CD8-positive, alpha-beta memory T cell (primary cell): ENCODE measurements at places on chromosomes 11 and 22. TPM values are rescaled to one million over a fixed set of nuclear protein-coding genes. Genes with fewer than 3 reads are reported as not detected.

GRCh38 chr11:4072668-4073285 is 21.8 kb upstream of the RRM1 start:
- H3K27me3 ChIP-seq: no peaks in the 10 kb centered on the region
- peak; percentile 70 for DNase-seq
- H3K27ac ChIP-seq: no peak overlapping the region
- peaks cover 44% of the 10 kb centered on the region for H3K4me1 ChIP-seq

GRCh38 chr22:17637490-17638181 is 921 bp upstream of the BCL2L13 start:
- no peaks in the 10 kb centered on the region for H3K27me3 ChIP-seq
- H3K4me3 ChIP-seq: peak overlapping the region; percentile 85
- H3K36me3 ChIP-seq: no peaks in the 10 kb centered on the region

- H3K4me3 ChIP-seq: no peak overlapping the region
- no peak for DNase-seq
- H3K36me3 ChIP-seq: no peaks in the 10 kb centered on the region
- no peaks in the 10 kb centered on the region for H3K27me3 ChIP-seq
- H3K27ac ChIP-seq: no peak overlapping the region
- no peaks in the 10 kb centered on the region for H3K4me1 ChIP-seq
Measured at GRCh38 chr11:71064183-71064582, 188.2 kb downstream of the SHANK2 start.

The NCAPH2 gene
- total RNA-seq: 165 TPM

The OR9G1 gene
- total RNA-seq: not detected

DNA sequence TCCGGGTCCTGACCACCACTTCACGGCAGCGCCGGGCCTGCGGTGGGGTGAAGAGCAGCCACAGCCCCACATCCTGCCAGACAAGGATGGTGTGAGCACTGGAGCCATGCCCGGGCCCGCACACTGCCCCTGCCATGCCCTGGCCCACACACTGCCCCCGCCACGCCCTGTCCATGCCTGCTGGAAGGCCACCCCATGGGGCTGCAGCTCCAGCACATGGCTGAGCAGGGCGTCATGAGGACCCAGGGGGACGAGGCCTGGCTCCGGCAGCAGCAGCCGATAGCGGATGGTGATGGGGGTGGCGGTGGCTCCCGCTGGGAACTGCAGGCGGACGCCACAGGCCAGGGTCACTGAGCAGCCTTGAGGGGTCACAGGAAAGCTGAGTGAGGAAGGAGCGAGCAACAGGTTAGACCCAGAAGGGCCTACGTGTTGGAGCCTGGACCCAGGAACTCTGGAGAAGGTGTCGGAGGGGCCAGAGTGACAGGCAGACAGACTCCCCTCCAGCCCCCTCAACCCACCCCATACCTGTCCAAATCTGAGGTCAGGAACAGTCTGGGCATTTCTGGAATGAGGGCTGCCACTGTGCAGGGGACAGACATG is 2.9 kb downstream of the PIDD1 start:
- no peak overlapping the region for H3K27ac ChIP-seq
- DNase-seq: no peak
- H3K4me1 ChIP-seq: peaks cover 13% of the 10 kb centered on the region
- no peak overlapping the region for H3K4me3 ChIP-seq

DNA sequence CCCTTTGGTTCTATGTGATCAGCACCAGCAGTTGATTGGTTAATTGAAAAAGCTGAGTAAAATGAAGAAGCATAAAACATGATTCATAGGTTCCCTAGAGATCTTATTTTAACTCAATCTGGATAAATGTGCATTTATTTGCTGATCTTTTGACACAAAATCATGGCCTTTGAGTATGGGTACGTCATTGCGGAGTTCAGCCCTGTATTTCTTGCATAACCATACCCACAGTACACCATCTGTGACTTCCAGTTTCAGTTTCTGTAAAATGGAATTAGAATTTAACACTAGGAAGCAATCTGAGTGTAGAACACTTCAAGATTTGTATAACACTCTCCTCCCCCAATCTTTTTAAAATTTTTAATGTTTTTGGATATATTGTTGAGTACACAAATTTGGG is 358.2 kb downstream of the DDX10 start:
- H3K4me3 ChIP-seq: no peak overlapping the region
- H3K27me3 ChIP-seq: no peaks in the 10 kb centered on the region
- DNase-seq: no peak
- H3K36me3 ChIP-seq: no peaks in the 10 kb centered on the region
- no peaks in the 10 kb centered on the region for H3K4me1 ChIP-seq
- H3K27ac ChIP-seq: no peak overlapping the region

- H3K4me3 ChIP-seq: no peak overlapping the region
- no peak overlapping the region for H3K27ac ChIP-seq
- no peaks in the 10 kb centered on the region for H3K36me3 ChIP-seq
Measured at GRCh38 chr11:7278314-7278917, 26.7 kb downstream of the SYT9 start.

GRCh38 chr11:108147150-108147549 is 25.8 kb downstream of the ACAT1 start:
- peaks cover 57% of the 10 kb centered on the region for H3K36me3 ChIP-seq
- H3K4me3 ChIP-seq: no peak overlapping the region
- H3K27ac ChIP-seq: no peak overlapping the region
- no peaks in the 10 kb centered on the region for H3K27me3 ChIP-seq
- no peak for DNase-seq

DNA sequence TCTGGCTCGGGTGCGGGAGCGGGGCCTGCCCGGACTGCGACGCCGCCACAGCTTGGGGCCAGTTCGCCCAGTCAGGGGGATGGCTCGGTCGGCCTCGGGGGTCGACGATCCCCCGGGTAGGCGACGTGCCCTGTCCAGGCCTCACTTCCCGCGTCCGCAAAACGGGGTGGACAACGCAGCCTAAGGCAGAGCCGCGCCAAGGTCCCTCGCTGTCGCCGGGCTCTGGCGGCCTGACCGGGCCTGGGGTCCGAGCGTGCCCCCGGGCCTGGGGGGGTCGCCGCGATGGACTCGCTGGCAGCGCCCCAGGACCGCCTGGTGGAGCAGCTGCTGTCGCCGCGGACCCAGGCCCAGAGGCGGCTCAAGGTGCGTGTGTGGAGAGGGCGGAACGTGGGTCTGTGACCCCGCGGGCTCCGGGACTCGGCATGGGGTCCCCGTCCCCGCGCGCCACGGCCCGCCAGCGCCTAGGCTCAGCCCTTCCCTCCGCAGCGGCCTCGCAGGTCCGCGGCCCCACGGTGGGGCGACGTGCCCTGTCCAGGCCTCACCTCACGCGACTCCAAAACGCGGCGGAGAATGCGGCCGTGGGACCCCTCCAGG is 4.2 kb downstream of the SEPTIN5 start:
- H3K4me3 ChIP-seq: peak overlapping the region; percentile 51
- no peak for DNase-seq
- H3K27me3 ChIP-seq: peaks cover 11% of the 10 kb centered on the region

DNA sequence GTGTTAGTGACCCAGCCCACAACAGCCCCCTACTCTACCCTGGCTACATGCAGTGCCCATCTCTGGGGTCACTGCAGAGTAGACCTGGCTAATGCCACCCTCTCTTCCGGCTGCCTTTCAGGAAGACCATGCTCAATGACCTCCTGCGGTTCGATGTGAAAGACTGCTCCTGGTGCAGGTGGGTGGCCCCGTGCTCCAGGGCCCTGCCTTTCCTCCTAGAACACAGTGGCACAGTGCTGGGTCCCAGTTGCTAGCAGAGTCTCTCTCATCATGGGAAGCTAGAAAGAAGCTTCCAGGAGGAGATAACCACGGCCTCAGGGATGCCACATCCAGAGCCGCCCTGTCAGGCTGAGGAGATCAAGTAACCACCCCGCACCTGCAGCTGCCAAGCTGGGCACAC is 3.6 kb downstream of the LZTR1 start:
- DNase-seq: no peak
- peaks cover 24% of the 10 kb centered on the region for H3K4me1 ChIP-seq
- no peaks in the 10 kb centered on the region for H3K27me3 ChIP-seq
- no peak overlapping the region for H3K4me3 ChIP-seq
- H3K27ac ChIP-seq: no peak overlapping the region
- peaks cover 10% of the 10 kb centered on the region for H3K36me3 ChIP-seq

GRCh38 chr11:114401311-114401710 is 845 bp downstream of the RBM7 start:
- H3K4me1 ChIP-seq: peaks cover 57% of the 10 kb centered on the region
- H3K27me3 ChIP-seq: no peaks in the 10 kb centered on the region
- peaks cover 4% of the 10 kb centered on the region for H3K36me3 ChIP-seq
- peak overlapping the region; percentile 91 for H3K4me3 ChIP-seq
- peak overlapping the region; percentile 98 for H3K27ac ChIP-seq
- DNase-seq: no peak

The COX8A gene
- 373 TPM for total RNA-seq

DNA sequence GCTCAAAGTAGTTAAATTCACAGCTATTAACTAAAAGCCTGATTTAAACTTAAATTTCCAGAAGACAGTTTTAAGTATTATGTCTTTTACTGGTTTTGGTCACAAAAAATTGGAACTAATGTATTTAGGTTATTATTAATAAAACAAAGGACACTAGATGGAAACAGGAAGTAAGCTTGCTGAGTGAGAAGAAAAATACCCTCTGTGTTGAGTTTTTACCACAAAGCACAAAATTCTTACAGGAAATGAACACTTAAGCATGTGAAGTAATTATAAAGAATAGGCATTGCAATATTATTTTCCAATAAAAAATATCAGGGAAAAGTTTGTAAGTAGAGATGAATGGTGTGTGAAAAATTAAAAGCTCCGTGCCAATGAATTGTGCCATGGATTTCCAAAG is 46.3 kb downstream of the PIK3C2A start:
- H3K27ac ChIP-seq: no peak overlapping the region
- H3K4me1 ChIP-seq: peaks cover 33% of the 10 kb centered on the region
- H3K27me3 ChIP-seq: no peaks in the 10 kb centered on the region
- H3K4me3 ChIP-seq: no peak overlapping the region

DNA sequence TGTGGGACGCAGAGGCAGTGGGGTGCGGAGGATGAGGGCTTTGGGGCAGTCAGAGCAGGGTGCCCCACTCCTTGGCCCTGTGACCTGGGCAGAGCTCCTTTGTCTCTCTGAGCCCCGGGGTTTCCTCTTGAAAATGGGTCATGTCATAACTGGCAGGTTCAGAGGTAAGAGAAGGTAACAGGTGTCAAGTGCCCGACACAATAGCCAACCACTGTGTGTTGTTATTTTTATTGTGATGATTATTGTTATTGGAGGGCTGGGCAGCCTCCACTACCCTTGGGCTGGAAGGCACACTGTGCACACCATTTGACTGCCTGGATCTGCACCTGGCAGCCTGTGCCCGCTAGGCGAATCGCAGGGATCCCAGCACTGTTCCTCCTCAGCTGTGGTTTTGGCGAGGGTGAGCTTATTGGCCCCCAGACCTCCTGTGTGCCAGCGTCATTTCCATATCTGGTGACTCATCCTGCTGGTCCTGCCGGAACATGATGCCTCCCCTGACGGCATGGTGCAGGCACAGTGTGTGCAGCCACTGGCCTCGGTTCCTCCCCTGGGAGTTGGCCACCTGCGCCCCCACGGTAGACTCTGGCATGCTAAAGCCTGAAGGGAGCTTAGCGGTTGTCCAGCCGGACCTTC is 15.4 kb upstream of the SOX10 start:
- no peaks in the 10 kb centered on the region for H3K27me3 ChIP-seq
- no peak overlapping the region for H3K4me3 ChIP-seq
- H3K27ac ChIP-seq: no peak overlapping the region
- peak; percentile 35 for DNase-seq

- H3K4me3 ChIP-seq: no peak overlapping the region
- H3K27ac ChIP-seq: no peak overlapping the region
- H3K36me3 ChIP-seq: no peaks in the 10 kb centered on the region
- H3K27me3 ChIP-seq: no peaks in the 10 kb centered on the region
- H3K4me1 ChIP-seq: peaks cover 29% of the 10 kb centered on the region
Measured at GRCh38 chr22:38204784-38205183, 3.0 kb downstream of the MAFF start.

DNA sequence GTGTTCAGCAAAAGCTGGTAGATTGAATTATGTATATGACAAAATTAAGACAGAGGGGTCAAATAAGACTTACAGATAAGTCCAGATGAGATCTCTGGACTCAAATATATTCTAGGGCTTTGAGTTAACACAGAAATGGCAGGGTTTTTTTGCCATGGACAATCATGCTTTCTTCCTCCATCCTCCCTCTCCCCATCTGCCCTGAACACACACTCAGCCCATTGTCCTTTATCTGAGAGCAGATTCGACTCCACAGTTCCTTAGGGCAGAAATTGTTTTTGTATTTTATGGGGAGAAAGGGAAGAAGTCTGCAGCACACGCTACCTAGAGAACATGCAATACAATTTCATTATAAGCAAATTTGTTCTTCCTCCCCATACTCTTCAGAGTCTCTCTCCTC is 86.8 kb downstream of the SLC1A2 start:
- no peak for DNase-seq
- H3K4me3 ChIP-seq: no peak overlapping the region
- H3K27me3 ChIP-seq: no peaks in the 10 kb centered on the region
- peaks cover 53% of the 10 kb centered on the region for H3K4me1 ChIP-seq
- no peaks in the 10 kb centered on the region for H3K36me3 ChIP-seq

- no peaks in the 10 kb centered on the region for H3K27me3 ChIP-seq
- no peak overlapping the region for H3K27ac ChIP-seq
- no peak for DNase-seq
- no peaks in the 10 kb centered on the region for H3K36me3 ChIP-seq
Measured at GRCh38 chr11:66766681-66767080, 37.7 kb upstream of the SPTBN2 start.

DNA sequence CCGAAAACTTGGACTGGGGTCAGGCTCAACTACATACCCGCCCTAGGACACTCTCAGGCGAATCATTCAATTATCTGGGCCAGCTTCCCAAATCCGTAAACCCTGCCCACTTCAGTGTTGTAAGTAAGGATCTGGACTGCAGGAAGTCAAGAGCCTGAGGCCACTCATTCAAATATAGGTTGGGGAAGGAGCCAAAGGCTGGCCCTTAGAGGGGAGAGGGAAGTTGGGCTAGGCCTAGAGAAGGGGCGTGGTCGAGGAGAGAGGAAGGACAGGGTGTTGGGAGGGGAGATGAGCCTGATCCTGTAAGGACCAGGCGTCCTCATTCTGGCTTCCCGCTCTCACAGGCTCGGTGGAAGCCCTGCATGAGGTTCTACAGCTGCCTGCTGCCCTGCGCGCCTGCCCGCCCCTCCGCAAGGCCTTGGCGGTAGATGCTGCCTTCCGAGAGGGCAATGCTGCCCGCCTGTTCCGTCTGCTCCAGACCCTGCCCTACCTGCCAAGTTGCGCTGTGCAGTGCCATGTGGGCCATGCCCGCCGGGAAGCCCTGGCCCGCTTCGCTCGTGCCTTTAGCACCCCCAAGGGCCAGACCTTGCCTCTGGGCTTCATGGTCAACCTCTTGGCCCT is 3.0 kb downstream of the SAC3D1 start:
- no peak overlapping the region for H3K27ac ChIP-seq
- H3K36me3 ChIP-seq: no peaks in the 10 kb centered on the region
- no peak overlapping the region for H3K4me3 ChIP-seq
- H3K27me3 ChIP-seq: no peaks in the 10 kb centered on the region
- no peak for DNase-seq

The INPP5J gene
- not detected for total RNA-seq

The PATE2 gene
- total RNA-seq: not detected
